ENCODE measurements at places on chromosomes 6 and 20.

DNA sequence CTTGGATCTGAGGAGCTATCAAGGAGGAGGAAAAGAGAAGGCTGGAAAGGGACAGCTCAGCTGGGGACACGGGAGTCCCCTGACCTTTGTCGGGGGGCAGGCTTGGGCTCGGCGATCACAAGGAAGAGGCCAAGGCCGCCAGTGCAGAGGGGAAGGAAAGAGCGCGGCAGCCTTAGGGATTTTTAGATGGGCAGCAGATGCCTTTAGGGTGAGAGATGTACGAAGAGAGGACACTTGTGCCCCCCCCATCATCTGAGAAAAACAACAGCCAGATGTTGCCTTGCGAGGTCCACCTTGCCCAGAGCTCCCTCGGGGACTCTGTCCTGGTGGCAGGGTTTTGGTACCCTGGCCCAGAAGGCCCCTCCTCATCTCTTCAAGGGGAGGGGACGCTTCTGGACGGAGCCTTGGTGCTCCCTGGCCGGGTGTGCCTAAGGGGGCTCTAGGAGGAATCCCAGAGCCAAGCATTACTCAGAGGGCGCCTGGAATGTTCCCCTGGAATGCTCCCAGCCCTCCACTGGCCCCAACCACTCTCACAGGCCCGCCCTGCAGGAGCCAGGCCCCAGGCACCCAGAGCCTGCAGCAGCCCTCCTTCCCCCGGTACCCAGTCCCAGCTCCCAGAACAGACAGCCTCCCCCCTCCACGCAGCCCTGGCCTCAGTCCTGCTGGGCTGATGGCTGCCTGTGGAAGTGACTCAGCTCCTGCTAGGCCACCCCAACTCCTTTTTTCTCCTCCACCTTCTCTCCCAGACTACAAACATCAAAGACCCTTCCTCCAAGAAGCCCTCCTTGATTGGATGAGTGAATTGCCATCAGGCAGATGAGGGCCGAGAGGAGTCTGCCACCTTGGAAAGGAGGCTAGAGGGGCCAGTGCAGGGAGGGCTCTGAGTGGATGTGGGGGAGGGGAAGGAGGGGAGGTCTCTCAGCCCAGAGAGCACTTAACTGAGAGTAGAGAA lies 1.8 kb downstream of the ADAM33 start:
- no peak for DNase-seq

DNA sequence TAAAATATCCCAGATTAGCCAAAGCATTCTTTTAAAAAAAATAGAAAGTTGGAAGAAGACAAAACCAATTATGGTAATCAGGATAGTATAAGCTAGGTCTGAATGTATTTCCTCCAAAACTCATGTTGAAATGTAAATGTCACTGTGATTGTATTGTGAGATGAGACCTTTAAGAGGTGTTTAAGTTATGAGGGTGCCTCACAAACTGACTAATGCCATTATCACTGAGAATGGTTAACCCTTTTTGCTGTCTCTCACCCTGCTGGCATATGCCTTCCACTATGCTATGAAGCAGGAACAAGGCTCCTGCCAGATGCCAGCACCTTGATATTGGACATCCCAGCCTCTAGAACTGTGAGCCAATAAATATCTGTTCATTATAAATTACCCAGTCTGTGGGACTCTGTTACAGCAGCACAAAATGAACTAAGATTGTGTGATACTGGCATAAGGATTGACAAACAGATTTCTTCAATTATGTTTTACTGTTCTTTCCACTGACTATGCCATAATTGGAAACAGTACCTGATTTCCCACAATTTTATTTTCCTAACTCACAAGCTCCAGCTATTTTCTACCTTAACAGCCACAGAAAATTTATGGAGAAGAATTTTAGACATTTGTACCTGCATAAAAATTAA lies 63.8 kb downstream of the IBTK start:
- DNase-seq = no peak

GRCh38 chr20:18090044-18090443 lies 32.3 kb upstream of the OVOL2 start:
- DNase-seq = no peak

DNA sequence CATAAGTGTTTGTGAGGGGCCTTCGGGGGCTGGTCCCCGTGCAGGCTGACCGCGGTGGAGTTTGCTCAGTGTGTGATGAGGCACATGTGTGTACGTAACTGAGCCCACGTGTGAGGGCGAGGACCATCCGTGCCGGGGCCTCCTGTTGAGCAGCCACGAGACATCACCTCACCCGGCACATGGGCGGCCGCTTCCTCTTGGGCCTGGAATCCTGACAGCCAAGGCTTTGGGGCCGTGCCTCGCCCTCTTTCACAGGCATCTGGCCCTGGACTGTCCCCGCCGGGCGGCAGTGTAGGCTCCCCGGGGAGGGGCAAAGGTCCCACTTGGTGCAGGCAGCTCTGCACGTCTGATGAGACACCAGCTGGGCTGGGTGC lies 202.3 kb downstream of the DLL1 start:
- DNase-seq = peak; percentile 3

GRCh38 chr6:100228834-100229441 lies 234.9 kb upstream of the MCHR2 start:
- peak; percentile 4 for DNase-seq

DNA sequence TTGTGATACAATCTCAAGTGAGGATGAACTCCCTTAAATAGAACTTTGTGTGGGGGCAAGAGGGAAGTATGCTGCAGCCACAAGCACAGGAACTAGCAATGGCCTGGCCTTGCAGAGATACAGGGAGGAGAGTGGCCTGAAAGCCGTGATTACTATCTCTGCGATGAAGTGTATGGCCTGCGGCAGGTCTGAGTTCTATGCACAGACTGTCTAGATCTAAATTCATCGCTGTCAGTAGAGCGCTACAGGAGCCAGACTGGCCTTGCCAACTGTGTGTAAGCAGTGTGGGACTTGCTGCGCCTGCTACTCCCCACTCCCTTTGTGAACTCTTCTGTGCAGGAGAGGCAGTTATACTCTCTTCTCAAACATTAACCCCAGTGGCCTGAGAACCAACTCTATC lies 997.0 kb downstream of the GRIK2 start:
- no peak for DNase-seq

- DNase-seq = no peak
These were observed 77.1 kb upstream of the CDYL start for GRCh38 chr6:4698901-4699659.

GRCh38 chr6:167058261-167058660 lies 59.1 kb downstream of the CEP43 start:
- DNase-seq = no peak

GRCh38 chr20:37697314-37697713 lies 3.5 kb downstream of the CTNNBL1 start:
- DNase-seq = no peak

DNA sequence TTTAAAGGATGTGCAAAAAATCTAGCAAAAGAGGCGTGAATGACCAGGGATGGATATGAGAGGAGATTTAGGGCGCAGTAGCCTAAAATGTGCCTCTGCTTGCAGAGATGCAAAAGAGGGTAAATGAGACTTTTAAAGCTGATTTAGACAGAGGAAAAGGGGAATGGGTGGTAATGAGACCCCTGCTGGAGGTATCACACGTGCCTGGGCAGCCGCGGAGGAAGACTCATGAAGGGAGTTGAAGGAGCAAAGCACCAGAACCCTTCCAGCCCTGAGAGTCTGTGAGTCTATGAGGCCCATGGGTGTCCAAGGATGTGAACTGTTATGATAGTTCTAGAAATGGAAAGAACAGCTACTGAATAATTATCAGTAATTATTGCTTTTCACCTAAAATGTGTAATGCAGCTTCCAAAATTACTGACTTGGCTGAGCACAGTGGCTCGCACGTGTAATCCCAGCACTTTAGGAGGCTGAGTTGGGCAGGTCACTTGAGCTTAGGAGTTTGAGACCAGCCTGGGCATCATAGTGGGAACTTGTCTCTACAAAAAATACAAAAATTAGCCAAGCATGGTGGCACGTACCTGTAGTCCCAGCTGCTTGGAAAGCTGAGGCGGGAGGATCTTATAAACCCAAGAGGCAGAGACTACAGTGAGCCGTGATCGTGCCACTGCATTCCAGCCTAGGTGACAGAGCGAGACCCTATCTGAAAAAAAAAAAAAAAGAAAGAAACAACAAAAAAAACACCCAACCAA lies 38.2 kb upstream of the TIAM2 start:
- DNase-seq = no peak

DNA sequence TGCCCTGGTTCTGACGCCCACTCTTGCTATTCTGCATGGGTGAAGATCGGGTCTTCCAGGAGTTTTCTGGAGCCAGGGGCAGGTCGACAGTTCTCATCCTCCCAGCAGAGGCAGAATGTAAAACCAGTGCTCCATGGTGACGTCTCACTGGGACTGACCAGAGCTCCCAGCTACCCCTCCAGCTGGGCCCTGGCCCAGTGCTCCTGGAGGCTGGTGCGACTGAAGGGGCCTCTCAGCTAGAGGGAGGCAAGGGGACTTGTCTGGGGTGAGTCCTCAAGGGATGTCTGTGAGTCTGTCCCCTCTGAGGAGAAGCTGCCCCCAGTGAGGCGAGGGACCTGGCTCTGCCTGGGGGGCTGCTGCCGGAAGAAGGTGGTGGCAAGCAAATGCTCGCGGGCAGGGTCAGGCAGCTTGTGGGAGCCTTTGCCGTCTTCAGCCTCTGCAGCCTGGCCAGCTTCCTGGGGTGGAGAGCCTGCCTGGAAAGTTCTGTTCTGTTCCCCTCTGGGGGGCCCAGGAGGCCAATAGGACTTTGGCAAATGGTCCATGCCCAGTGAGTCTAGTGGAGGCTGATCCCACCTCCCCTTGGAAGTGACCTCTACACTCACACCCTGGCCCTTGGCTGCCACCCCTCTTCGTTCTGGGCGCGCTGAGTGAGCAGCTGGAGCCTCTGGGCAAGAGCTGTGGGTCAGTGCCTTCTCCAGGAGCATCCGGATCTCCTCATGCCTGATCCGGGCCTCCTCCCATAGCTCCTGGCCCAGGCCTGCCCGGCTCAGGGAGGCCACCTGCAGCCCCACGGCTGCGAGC lies 47.5 kb downstream of the KIAA1755 start:
- no peak for DNase-seq

DNA sequence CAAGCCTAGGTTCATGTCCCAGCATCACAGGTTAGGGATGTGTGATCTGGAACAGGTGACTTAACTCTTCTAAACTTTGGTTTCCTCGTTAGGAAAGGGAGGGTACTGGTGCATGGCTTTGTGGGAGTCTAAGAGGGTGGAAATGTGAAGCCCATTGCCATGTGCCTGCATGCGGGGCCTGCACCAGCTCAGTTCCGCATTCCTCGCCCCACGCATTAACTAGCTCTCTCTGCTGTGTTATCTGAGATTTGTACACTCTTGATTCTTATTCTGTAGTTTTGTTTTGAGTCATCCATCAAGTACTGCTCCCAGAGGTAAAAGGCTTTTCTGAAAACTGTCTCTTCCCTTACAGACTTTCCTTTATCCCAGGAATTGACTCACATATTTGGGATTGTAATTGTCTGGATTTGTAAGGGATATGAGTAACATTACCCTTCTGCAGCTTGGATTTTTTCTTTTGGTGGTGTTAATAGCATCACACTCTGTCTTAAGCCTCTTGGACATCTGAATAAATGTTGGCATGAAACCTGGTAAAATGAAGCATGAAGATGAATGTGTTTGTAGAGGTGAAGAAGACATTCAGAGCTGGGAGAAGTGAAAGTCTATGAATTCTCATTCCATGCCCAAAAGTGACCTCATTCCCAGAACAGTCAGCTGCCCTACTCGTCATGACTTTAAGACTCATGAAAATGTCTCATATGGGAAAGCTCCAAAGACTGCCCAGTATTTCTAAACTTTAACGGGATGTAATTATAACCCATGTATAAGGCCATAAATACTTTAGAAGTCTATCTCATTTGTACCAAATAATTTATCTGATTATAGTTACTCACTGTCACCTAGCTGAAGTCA lies 357.3 kb downstream of the FOXA2 start:
- no peak for DNase-seq

DNA sequence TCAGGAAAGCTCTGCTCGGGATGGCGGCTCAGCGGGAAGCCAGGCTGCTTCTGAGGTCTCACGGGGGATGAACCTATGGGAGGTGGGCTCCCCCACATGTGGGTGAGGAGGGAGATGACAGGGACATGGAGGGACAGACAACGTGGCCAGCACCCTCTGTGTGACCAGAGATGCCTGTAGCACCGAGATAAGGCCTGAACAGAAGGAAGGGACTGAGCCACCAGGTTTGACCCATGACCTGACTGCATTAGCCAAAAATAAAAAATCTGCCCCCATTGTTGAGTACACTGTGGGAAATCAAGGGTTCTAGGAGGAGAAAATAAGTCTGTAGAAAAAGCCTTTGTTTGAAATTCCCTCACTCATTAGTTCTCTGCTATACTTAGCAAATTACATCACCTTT lies 105.7 kb downstream of the RNASET2 start:
- no peak for DNase-seq

DNA sequence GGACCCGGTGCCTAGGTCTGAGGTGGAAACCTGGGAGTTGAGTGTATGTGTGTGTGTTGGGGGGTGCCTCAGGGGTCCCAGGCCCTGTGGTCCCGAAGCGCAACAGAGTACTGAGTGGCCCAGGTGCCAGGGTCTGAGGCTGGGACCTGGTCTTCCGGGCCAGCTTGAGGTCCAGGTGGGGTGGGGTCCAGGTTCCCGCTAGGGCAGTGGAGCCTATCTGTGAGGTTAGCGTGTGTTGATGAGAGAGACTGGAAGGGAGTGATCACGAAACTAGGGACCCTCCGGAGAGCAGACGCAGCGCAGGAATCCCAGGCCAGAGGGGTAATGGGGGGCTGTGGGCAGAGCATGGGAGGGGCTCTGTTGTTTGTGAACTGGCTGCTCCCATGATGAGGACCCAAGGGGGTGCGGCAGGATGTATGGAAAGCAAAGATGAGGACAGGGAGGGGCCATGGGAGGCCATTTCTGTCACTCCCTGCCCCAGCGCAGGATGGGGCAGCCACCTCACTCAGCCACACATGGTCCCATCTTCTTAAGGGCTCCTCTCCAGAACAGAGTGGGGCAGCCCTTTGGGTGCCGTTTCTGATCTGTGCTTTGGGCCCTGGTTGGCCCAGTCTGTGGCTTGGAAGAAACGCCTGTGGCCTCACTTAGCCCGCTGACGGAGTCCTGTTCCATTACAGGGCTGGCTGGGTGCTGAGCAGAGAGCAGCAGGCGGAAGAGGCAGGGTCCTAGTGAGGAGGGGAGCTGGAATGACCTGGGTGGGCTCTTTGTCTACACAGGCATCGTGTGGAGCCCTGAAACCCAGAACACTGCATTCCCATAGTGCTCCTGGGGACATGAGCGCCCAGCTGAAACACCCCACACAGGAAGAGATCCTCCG lies 872 bp downstream of the HSPA12B start:
- DNase-seq = no peak
